Frontal cortex (tissue), 4 donors: ENCODE measurements at places on chromosomes 6 and 20. TPM values are rescaled to one million over a fixed set of nuclear protein-coding genes. Genes with fewer than 3 reads are reported as not detected.

Gene DUSP15
- 9.8 TPM for total RNA-seq

Gene NKAIN4
- 14.7 TPM for total RNA-seq

Gene JPH2
- total RNA-seq = under 0.01 TPM

Gene TRIM31
- not detected for total RNA-seq

Gene EEF1E1
- 23.2 TPM for total RNA-seq

Gene COL11A2
- 1.2 TPM for total RNA-seq

Gene CEBPB
- 1.6 TPM for total RNA-seq

Gene LAMA5
- 11.4 TPM for total RNA-seq

Gene ID4
- 123 TPM for total RNA-seq

Gene KCNK5
- under 0.01 TPM for total RNA-seq

Gene EFHC1
- 22.4 TPM for total RNA-seq

Gene MYL9
- 0.41 TPM for total RNA-seq

Gene OR2H2
- total RNA-seq = not detected

Gene BEND6
- total RNA-seq = 22.8 TPM

Gene PACRG
- 7.3 TPM for total RNA-seq

Gene PMEPA1
- 6.1 TPM for total RNA-seq

Gene GNMT
- not detected for total RNA-seq

Gene ADGB
- under 0.01 TPM for total RNA-seq

Gene MCCD1
- not detected for total RNA-seq

Gene EFCAB8
- not detected for total RNA-seq

Gene LPIN3
- 0.41 TPM for total RNA-seq

Gene SLA2
- under 0.01 TPM for total RNA-seq

Gene PRL
- total RNA-seq = not detected

Gene HLA-DRB5
- total RNA-seq = 1.6 TPM

Gene TMC2
- 4.5 TPM for total RNA-seq

Gene PHACTR3
- total RNA-seq = 40.8 TPM

Gene THBD
- 1.2 TPM for total RNA-seq

Gene KIF25
- 0.41 TPM for total RNA-seq

Gene BIRC7
- total RNA-seq = not detected

Gene GMEB2
- 6.1 TPM for total RNA-seq

Gene RIPOR2
- 17.9 TPM for total RNA-seq

Gene ELOVL2
- total RNA-seq = 55.4 TPM

Gene BEND3
- total RNA-seq = 5.7 TPM

Gene MAPK13
- 1.2 TPM for total RNA-seq

Gene TXNDC5
- total RNA-seq = 38.7 TPM

Gene NOX3
- total RNA-seq = not detected

Gene IMPG1
- not detected for total RNA-seq

Gene OTOR
- total RNA-seq = 0.82 TPM

Gene WFDC12
- not detected for total RNA-seq

Gene PGBD1
- total RNA-seq = 19.2 TPM

Gene SLC22A2
- total RNA-seq = 0.82 TPM

Gene CNBD2
- 1.6 TPM for total RNA-seq

Gene LY6G6C
- total RNA-seq = not detected

Gene TDRD6
- total RNA-seq = 0.41 TPM

Gene SCRT2
- 1.6 TPM for total RNA-seq

Gene ZBTB46
- total RNA-seq = 22.4 TPM

Gene COL9A1
- 3.3 TPM for total RNA-seq

Gene TULP1
- total RNA-seq = not detected

Gene ERVFRD-1
- not detected for total RNA-seq
